ENCODE measurements at places on chromosomes 4 and X.

DNA sequence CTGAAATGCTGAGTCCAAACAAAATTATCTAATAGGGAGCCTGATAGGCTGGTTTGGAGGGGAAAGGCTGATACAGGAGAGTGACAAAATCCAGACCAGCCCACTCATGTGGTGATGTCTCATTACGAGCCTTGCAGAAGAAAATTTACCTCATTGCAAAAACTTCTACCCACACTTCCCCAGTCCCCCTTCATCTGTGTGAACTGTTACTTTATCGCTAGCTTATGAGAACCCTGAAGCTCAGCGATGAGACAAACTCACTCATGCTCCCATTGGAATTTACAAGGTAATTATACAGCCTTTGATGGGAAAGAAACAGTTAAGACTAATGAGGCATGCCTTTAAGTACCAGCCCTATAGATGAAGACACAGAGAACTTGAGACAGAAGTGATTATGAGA is 76.1 kb downstream of the ARHGAP6 start:
- peak; percentile 46 for DNase-seq

DNA sequence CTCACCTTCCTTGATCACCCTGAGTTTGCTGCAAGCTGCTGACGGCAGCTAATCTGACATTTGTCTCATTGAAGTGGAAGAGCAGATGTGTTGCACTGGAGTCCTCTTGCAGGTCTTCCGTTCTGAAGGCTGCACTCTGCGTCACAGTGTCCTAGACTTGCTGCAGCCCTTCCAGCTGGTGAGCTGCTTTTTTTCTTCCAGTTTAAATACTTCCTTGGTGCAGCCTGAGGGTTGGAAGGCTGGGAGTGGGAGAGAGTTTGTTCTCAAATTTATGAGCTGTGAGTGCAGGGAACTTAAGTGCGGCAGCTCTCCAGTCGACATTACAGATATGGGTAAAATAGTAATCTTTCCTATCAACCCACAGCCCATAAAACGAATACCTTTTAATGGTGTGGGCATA is 303.6 kb upstream of the FAT1 start:
- peak; percentile 33 for DNase-seq

GRCh38 chrX:37644381-37645305 is 40.9 kb upstream of the XK start:
- no peak for DNase-seq

DNA sequence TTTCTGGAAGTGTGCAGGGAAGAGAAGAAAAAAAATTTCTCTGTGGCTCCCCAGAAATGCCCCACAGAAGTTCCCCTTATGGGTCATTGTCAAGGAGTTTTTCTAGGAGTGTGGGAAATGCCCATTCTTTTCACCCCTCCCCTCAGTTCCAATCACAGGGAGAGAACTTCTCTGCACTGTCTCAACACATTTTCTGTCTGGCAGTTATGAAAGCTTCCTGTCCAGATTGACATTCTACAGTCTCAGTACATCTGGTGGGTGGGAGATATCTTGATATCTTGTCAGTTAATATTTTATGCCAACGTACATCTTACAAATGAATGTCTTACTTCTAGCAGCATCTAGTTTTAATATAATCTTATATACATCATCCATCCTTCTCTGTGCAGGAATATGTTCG is 566.8 kb upstream of the AADAT start:
- DNase-seq = no peak

Data from mesenchymal stem cell (in vitro differentiated cells and primary cell).